SHP77 (cell line): ENCODE measurements at places on chromosomes 16 and 17.

GRCh38 chr17:79907850-79908249, 68.6 kb upstream of the CBX4 start:
- no peak for DNase-seq

GRCh38 chr17:1170739-1171138, 9.0 kb downstream of the ABR start:
- no peak for DNase-seq

GRCh38 chr17:80649200-80649644, 104.6 kb downstream of the RPTOR start:
- no peak for DNase-seq

GRCh38 chr17:70121126-70121525, 46.1 kb downstream of the KCNJ16 start:
- no peak for DNase-seq

DNA sequence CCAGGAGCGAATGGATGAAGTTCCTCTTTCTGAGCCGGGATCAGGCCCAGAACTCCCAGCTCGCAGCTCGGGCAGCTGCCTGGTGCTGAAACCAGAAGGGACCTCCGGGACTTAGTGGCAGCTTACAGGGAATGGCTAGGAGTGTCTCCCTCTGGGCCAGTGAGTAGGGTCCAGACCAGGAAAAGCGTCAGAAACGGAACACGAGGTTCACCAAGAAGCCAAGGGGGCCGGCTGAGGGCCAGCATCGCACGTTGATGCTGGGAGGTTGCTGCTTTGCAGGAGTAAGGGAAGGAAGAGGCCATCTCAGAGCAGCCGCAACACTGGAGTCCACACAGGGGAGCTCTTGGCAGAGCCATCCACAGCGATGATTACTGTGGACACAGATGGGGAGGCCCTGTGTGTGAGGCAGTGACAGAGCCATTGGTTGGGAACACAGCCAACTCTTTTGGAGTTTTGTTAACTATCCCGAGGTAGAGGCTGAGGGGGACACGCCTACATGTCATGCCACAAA, 74.0 kb upstream of the CREBBP start:
- DNase-seq: peak; percentile 45

DNA sequence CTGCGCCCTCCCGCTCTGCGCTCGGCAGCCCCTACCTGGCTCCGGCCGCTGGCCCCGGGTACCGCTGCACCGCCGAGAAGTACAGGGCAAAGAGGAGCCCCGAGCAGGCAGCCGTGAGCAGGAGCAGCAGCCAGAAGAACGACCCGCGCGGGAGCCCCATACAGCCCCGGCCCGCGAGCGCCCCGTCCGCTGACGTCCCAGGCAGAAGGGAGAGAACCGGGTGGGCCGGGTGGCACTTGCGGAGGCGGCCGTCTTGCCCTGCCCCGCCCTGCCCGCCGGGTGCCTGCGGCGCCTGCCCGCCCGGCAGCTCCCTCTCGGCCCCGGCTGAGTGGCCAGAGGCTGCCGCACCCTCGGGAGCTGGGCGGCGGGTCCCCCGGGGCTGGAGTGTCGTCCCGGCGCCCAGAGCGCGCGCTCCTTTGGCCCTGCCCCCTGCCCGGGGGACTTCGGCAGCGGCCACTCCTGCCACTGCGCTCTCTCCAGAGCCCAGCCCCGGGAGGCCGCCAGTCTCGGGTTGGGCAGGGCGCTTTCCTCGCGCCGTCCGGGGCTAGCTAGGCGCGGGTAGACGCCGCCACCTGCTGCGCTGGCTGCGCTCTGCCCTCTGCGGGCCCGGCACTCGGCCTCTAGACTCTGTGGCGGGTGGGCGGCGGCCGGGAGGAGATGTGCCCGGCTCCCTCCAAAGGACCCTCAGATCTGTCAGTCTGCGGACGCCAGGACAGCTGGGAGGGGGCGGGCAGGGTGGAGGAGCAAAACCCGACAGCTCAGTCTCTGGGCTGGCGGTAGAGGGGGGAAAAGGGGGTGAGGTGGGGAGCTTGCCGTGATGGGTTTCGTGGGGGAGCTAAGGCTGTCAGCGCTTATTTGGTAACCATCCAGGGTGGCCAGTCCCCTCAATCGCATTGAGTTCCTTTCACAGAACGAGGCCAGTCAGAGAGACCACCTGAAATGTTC, at the start of gene ST6GALNAC2:
TSS of gene ST6GALNAC2 (minus strand) at position 212 of the 945 bp plus-strand sequence. CDS start at position 160, 52 bp downstream.
- peak; percentile 71 for DNase-seq

DNA sequence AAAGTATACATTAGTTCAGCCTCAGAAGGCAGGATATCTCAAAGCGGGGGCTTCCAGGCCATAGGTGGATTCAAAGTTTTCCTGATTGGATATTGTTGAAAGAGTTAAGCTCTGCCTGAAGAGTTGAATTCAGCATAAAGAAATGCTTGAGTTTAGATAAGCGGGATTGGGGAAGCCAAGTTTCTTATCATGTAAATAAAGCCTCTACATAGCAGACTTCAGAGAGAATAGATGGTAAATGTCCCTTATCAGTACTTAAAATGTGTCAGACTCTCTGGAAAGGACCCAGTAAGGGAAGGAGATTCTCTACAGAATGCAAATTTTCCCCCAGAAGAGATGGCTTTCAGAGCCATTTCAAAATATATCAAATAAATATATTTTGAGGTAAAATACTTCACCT, 423.5 kb downstream of the SHISA9 start:
- no peak for DNase-seq

- no peak for DNase-seq
Observed at GRCh38 chr17:71460943-71461342, 659.9 kb upstream of the SOX9 start.

DNA sequence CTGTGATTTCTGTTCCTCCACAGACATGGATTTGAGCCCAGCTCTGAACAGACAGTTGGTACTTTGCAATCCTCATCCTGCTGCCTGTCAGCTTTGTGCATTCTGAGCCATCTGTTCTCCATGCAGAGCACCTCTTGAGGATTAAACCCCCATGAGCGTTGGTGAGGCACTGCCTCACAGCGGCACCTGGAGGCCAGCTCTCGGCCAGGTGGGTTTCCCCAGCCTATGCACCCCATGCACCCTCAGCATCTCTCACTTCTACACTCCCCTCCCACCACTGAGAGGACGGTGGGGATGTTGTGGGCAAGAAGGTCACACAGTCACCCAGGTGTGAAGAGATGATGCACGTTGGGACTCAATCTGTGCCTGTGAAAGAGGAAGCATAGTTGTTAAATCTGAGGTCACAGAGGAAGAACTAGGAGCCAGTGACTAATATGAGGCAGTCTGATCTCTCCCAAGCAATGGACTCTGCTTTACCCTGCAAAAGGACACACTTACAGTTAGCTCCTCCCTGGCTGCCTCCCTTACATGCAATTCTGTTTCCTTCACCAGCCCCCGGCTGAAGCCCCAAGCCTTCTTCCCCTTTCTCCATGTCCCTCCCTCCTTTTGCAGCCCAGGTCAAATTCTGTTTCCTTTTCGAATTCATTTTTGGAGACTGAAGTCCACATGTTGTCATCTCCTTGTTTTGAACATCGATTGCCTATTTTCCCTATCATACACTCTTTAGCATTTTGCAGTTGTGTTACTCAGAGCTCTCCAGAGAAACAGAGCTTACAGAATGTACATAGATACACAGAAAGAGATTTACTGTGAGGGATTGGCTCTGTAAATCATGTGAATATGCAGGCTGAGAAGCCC, 58.5 kb downstream of the HS3ST3B1 start:
- peak; percentile 9 for DNase-seq

GRCh38 chr17:74201250-74201649, 2.2 kb upstream of the RPL38 start:
- peak; percentile 89 for DNase-seq

- no peak for DNase-seq
Observed at GRCh38 chr16:57366544-57367040, 5.7 kb upstream of the CX3CL1 start.

- peak; percentile 14 for DNase-seq
Observed at GRCh38 chr16:10988164-10988803, 43.9 kb downstream of the CLEC16A start.

GRCh38 chr17:31857920-31858641, 963 bp downstream of the COPRS start:
- no peak for DNase-seq

- no peak for DNase-seq
Observed at GRCh38 chr17:79116575-79117368, 42.1 kb downstream of the ENGASE start.

DNA sequence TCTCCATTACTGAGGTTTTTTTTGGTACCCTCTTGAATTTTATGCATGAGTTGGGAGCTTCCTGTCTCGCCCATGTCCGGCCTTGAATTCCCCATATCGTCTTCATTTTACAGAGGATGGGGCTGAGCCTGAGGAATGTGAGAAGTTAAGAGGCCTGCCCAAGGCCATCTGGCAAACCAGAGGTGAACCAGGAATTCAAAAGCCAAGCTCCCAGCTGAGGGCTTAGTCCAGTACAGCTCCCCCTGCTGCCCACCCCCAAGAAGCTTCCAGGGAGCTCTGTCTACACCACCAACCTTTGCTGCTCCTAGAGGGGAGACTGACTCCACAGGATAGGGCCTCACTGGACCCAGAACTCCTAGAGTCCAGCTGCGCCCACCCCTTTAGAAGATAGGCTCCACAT, 20.7 kb upstream of the C16orf78 start:
- DNase-seq: no peak

DNA sequence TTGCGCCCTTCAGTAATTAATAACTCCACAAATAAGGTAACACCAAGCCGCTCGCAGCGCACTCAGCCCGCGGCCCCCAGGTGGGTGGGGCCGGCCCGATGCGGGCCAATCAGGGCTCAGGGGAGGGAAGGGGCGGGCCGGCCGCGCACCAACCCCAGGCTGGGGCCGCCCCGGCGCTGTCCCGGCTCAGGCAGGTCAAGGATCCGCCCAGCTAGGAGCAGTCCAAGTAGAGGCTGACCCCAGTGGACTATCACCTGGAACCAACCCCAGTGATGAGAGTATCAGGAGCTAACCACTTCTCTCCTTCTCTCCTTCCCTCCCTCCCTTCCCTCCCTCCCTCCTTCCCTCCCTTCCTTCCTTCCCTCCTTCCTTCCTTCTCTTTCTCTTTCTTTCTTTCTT, 110.8 kb downstream of the C16orf78 start:
- no peak for DNase-seq

GRCh38 chr17:79741751-79742588, 11.2 kb downstream of the ENPP7 start:
- DNase-seq: peak; percentile 77

GRCh38 chr16:17107450-17107849, 363.3 kb downstream of the XYLT1 start:
- no peak for DNase-seq

DNA sequence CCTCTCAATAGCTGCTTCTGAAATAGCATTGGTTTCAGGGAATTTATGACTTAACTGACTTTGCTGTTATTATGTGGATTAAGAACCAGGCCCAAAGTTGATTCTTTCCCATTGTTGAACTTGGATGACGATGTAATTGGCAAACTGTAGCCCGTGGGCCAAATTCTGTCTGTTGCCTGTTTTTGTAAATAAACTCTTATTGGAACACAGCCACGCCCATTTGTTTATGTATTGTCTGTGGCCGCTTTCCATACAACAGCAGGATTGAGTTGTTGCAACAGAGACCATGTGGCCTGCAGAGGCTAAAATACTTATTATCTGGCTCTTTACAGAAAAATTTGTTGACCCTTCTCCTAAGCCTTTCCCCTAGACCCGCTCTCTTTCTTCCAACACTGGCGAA, 31.6 kb downstream of the NTN1 start:
- DNase-seq: no peak

DNA sequence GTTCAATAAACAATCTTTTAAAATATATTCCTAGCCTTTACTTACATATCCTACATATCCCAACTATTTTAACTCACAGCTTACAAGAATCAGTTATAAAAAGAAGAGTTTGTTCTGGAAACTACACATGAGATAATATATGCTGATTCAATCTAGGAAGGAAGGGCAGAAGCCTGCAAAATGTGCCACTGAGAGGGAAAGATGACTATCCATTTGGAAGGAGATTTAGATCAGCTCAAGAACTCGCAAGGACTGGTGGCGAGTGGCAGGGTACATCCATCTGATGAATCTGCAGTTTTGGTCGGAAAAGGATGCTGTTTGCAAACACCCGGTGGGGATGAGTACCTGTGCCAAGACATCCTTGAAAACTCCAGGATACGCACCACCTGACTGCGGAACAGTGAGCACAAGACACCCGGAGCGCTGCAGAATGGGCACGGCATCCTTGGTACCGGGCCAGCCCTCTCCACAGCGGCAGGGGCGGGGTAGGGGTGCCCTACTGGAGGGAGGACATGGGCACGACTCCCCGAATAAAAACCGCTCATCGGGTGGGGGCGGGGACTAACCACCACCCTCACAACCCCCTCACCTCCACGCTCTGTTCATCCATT, 723 bp downstream of the TRIM37 start:
- DNase-seq: peak; percentile 30

GRCh38 chr17:49527927-49528651, 33.0 kb downstream of the NGFR start:
- no peak for DNase-seq

- no peak for DNase-seq
Observed at GRCh38 chr16:46746821-46747776, 1.0 kb downstream of the MYLK3 start.

DNA sequence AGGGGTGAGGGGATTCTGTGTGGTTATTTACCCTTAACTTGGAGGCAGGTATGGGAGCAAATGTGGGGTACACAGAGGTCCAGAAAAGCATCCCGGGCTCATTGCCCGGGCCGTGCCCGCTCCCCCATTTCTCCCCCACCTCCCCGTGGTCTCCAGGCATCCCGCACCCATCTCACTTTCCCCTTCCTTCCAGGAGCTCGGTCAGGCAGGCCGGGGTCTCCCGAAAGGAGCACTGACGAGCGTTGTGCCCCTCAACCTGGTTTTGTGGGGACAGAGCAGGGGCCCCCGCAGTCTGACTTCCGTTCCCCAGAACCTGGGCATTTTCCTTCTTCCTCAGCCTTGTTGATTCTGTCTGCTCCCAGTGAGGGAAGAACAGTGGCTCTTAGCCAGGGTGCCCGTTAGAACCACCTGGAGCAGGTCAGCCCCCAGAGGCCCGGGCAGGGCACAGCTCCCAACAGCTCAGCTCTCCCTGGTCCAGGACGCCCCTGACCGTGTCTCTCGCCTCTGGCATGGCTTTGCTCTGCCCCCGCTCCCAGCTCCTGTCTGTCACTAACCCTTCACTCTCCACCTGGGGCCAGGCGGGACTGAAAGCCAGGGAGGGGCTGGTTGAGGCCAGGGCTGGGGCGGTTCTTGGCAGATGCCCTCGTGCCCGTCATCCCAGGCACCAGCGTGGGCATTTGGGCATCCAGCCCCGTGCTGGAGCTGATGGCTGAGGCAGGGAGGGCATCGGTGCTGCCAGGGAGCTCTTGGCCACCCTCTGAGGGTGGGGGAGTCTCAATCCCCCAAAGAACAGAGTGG, 12.5 kb upstream of the NUDT16L1 start:
- DNase-seq: no peak

GRCh38 chr17:65987988-65988387, 203.9 kb downstream of the CEP112 start:
- peak; percentile 48 for DNase-seq

GRCh38 chr17:64335486-64335885, 55.2 kb downstream of the PECAM1 start:
- no peak for DNase-seq

- DNase-seq: no peak
Observed at GRCh38 chr16:57513371-57514102, 22.8 kb downstream of the CCDC102A start.

GRCh38 chr17:45411348-45412105, 21.1 kb downstream of the ARHGAP27 start:
- DNase-seq: no peak
